ENCODE measurements at places on chromosomes 4 and X.
A peak's percentile ranks its signal among the peaks of the same experiment; 100 is the strongest.

DNA sequence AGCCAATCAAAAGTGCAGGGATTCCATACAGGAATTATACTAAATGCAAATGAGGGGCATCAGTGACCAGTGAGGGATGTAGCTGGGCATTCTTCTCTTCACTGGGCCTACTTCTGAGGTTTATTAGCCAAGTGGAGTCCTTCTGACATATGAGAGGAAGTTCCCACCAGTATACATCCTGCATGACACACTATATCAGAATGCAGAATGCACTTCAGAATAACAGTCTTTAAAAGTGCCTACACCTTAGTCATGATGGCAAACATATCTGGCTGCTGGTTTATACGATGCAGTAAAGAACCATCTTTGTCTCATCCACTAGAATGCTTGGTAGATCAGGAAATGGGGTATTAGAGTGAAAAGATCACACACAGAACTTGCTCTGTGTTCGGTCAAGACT lies 180.3 kb upstream of the PPARGC1A start:
- no peak for DNase-seq

DNA sequence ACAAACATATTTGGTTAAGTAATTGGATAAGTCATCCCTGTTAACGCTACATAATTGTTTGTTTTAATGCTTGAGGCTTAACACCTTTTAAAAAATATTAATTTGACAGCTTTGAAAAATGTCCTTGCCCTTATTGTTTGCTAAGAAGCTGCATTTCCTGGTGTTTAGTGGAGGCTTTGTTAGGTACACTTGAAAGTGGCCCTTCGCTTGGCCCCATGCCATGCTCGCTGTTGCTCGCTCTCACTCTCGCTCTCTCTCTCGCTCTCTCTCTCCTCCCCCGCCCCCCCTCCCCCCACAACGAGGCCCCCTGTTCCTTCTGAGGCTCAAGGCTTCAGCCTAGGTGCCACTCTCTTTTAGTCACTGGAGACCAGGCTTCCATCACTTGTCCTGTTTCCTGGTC lies 139.6 kb downstream of the DCLK2 start:
- DNase-seq = no peak

DNA sequence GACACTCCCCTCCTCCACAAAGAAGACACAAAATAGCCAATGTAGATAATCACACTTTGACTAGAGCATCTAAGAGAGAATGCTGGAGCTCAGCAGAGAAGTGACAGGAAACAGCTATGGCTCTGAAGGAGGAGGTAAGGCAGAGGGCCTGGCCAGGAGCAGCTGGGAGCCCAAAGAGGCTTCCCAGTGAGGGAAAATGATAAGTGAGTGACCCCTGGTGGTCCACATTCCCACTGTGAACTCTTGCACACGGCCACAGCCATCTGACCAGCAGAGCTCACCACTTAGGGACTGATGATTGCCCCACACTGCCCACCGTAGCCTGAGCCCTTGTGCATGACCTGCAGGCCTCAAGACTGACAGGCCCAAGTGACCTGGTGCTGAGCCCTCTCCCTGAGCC lies 162.7 kb upstream of the GALNTL6 start:
- peak; percentile 19 for DNase-seq

- no peak for DNase-seq
These were observed 102.8 kb upstream of the MAOA start for GRCh38 chrX:43553257-43553656.

GRCh38 chrX:154719132-154719675 lies 31.7 kb downstream of the GAB3 start:
- DNase-seq = no peak

DNA sequence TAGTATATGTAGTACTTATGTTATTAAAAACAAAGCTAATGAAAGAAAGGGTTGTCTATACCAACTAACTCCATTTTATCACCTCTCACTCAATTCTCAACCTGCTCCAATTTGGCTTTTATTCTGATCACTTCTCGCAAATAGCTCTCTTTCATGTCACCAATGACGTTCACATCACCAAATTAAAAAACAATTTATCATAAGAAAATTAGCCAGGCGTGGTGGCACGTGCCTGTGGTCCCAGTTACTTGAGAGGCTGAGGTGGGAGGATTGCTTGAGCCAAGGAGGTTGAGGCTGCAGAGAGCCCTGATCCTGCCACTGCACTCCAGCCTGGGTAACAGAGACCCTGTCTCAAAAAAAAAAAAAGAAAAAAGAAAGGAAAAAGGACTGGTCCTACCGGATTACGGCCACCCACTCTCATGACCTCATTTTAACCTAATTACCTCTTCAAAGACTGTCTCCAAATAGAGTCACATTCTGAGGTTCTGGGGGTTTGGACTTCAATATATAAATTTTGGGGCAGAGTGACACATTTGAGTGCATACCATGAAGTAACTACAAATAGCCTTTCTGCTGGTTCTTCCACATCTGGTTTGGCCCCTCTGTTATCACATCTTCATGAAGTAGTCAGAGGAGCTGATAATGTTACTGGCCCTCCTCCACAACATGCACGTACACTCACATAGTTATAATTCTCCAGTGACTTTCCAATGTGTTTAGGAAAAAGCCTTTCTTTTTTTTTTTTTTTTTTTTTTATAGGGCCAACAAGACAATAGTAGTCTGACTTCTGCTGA lies 15.8 kb upstream of the RBMX start:
- DNase-seq = no peak

- DNase-seq = no peak
These were observed 19.8 kb upstream of the FAM241A start for GRCh38 chr4:112125416-112125815.

DNA sequence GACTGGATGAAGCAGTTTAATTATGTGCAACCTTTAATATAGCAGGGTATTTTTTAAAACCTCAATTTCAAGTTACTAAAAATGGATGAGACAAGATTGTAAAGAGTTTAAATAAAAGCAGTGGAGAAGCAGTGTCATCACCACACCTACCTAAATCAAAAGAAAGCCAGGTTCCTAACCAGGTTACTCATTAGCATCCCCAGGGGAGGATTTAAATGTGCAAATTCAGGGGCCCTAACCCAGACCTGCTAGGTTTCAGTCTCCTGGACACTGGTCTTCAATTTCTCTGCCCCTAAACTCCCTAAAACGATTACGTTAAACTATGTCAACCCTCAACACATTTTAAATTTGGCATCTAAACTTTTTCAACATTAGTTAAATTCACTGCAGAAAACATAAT lies 116.9 kb upstream of the KLF3 start:
- no peak for DNase-seq

DNA sequence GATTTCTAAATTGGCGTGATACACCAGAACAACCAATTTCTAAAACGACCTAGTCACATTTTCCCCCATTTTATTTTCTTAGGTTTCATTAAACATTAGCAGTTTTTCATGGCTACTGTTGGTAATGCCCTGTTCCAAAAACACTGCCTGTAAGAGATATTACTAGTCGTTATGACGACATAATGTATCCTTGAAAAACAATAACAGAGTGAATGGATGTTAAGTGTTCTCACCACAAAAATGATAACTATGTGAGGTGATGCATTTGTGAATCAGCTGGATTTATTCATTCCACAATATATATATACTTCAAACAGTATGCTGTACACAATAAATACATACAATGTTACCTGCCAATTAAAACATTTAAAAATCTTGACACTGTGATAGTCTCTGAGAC lies 1147.6 kb upstream of the PCDH10 start:
- DNase-seq = no peak

- peak; percentile 70 for DNase-seq
These were observed 94.2 kb downstream of the CXCL13 start for GRCh38 chr4:77699731-77700210.

DNA sequence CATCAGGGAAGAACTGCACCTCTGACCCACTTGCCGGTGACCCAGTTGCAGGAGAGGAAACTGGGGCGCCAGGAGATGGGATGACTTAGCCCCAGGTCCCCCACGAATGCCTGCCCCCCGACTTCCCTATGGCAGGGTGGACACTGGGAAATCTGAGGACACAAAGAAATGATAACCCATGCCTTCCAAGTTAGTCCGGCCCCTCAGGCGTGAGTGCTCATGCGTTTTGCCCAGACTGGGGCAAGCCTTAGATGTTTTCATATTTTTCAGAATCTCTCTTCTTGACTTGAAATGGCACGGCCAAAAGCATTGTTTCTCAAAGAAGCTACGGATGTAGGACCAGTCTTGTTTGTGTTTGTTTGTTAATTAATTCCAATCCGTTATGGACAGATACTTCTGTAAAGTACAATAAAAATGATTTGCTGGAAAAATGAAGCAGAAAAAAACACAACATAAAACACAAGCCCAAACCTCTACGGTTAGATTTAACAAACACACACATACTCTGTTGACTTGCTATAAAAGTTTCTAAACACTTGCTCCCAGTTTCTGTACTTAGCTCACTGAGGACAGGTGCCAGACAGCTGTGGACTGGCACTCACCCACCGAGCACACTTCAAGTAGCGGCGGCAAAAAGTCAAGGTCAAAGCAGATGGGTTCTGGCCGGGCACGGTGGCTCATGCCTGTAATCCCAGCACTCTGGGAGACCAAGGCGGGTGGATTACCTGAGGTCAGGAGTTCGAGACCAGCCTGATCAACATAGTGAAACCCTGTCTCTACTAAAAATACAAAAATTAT lies 341.5 kb downstream of the BCOR start:
- no peak for DNase-seq

DNA sequence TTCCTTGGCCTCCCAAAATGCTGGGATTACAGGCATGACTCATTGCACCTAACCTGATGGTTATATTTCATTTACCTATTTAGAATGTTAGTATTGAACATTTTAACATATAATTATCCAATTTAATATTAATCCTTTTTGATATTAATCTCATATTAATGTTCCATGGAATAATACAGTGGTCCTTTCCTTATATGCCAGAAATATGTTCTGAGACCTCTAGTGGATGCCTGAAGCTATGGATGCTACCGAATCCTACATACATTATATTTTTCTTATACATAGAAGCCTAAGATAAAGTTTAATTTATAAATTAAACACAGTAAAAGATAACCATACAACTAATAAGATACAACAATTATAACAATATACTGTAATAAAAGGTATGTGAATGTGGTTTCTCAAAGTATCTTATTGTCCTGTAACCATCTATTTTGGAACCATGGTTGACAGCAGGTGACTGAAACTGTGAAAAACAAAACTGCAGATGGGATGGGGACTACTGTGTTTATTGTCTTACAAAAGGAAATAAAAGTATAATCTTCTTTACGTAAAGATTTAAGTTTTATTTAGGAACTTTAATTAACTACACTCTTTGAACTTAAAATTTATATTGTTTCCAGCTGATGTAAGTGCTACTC lies 431.4 kb downstream of the GRID2 start:
- no peak for DNase-seq

DNA sequence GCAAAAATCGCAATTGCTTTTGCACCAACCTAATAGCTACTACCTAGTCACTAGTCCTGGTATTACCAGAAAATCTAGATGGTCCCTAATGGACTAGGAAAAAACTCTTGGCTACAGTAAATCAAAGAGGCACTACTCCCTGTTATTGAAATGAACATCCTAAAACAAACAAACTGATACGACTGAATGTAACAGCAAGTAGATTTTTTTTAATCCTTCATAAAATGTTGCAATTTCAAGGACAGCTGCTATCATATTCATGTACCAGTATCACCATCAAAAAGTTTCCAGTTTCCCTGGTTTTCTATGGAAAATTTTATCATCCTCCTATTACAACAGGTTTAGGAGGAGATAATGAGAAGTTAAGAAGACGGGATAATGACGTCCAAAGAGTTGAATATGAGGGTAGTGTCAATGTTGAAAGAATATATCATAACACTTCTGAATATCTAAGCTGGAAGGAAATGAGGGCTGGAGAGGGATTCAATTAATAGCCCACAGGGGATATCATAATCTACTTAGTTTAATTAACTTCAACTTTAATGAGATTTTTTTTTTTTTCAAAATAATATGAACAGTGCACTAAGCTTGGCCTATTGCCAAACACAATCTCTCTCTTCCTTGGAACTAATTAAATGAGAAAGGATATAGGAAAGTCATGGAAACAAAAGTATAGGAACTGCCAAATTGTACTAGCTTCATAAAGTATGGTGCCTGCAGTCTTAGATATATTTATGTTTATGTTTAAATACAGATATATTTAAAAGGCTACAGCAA lies 94.8 kb upstream of the SMIM10 start:
- DNase-seq = no peak

GRCh38 chr4:77800483-77801259 lies 18.5 kb downstream of the CNOT6L start:
- DNase-seq = no peak

- DNase-seq = no peak
These were observed 6.8 kb upstream of the FGF2 start for GRCh38 chr4:122819708-122820449.

DNA sequence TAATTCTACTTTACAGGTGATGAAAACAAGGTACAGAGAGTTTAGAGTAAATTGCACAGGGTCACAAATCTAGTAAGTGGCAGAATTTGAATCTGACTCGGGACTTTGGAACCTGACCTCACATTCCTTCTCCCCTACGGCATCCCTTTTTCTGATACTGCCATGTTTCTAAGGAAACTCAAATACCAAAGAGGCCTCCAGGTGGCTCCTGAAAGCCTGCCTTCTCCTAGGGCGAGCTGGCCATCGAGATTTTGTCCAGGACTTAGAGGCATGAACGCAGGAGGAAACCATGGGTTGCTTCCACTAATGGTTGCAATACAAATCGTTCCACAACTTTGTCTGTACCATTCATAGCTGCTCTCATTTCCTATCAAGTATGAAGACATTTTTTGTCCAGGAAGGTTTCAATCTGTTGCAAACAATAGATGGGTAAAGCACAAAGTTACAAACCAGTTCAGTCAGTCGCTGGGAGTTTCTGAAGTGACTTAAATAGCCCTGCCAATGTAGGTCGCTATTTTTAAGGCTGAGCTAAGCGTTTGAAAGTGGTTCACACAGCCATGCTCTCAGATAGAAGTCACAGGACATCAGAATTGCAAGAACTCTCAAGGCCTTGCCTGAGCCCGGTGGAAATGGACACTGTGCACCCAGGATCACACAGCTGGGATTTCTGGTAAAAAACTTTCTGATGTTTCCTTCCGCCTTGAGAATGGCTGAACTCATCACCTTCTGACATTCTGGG lies 296.6 kb upstream of the PRPS2 start:
- no peak for DNase-seq

GRCh38 chr4:86452422-86452891 lies 92.6 kb upstream of the MAPK10 start:
- DNase-seq = no peak

DNA sequence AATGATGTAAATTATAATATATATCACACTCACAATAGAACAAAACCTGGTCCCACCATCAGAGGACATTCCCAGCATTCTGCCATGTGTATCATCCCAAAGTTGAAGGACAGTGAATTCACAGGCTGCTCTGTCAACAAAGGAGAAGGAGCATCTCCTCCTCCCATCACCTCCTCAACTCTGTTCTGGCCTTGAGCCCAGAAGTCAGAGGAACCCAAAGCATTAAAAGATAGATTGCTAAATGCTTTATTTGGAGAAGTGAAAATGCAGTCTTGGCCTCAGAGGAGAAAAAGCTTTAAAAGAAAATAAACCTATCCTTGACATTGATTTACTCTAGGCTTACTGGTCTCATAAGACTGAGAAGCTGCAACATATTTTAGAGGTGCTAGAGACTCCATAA lies 268.8 kb upstream of the RASGEF1B start:
- no peak for DNase-seq

GRCh38 chrX:74160816-74161215 lies 143.2 kb upstream of the ZCCHC13 start:
- DNase-seq = no peak
